Activated CD4-positive, CD25-positive, alpha-beta regulatory T cell treated with anti-CD3 and anti-CD28 coated beads, Interleukin-2, amount 50 U/mL, for 24 hours (primary cell): ENCODE measurements at places on chromosomes 1 and 21.

DNA sequence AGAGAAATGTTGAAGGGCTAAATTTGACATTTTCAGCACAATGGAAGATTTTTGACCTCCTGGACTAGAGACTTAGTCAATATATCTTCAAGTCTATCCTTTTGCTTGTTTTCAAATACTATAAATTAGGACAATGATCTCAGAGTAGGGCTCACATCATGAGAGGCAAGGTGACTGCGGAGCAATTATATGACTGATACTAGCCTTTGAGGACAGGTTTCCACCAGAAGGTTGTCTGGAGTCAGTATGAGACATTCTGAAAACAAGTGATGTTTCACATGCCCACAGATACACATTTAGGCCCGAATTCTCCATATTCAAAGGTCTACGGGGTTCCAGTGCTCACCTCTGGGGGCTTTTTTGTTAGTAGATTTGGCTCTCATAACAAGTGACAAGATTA lies 142.3 kb upstream of the SAMSN1 start:
- ATAC-seq = peak; percentile 41

GRCh38 chr1:216945538-216946080 lies 222.4 kb upstream of the ESRRG start:
- no peak for ATAC-seq

- no peak for ATAC-seq
Measured at GRCh38 chr21:45623436-45623835, 20.1 kb upstream of the PCBP3 start.

DNA sequence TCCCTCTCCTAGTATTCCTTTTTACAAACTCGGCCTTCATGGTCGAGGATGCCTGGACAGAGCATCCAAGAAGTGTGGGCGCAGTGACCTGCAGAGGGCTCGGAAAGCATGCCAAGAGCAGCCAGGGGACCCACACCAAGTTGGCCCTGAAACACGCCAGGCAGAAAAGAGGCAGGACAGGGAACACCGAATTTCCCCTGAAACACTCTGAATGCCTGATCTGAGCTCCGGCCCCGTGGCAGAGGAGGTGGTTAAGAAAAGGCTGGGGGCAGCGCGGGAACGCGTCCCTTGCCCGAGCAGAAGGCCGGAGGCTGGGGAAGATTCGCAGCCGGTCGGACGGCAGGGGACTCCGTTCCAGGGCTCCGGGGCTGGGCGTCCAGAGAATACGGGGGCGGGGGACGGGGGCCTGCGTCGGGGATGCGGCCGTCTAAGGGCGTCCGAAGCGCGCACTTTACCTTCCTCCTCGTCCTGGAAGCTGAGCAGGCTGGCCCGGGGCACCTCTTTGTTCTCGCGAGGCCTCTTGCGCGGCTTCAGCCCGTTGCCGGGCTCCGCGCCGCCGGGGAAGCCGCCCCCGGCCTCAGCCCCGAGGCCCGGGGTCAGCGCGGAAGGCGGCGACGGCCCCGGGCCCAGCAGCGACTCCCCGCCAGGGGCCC lies 558 bp downstream of the PAXBP1 start:
- peak; percentile 17 for ATAC-seq

DNA sequence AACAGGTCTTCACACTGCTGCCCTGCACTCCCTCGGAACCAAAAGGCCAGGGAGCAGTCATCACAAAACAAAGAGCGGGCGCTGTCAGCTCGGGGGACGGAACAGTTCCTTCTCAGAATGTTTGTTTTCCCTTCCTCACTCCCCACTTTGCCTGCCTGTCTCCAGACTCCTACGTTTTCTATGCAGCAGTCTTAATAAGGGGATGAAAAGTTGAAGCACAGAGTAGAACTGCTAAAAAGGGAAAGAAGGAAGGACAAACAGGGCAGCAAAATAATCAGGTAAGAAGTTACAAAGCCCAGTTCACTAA lies 738 bp upstream of the GPR161 start:
- no peak for ATAC-seq
